ENCODE measurements at places on chromosomes 7 and 10.

- DNase-seq = no peak
Observed at GRCh38 chr10:4848356-4849041, 22.5 kb downstream of the AKR1E2 start.

DNA sequence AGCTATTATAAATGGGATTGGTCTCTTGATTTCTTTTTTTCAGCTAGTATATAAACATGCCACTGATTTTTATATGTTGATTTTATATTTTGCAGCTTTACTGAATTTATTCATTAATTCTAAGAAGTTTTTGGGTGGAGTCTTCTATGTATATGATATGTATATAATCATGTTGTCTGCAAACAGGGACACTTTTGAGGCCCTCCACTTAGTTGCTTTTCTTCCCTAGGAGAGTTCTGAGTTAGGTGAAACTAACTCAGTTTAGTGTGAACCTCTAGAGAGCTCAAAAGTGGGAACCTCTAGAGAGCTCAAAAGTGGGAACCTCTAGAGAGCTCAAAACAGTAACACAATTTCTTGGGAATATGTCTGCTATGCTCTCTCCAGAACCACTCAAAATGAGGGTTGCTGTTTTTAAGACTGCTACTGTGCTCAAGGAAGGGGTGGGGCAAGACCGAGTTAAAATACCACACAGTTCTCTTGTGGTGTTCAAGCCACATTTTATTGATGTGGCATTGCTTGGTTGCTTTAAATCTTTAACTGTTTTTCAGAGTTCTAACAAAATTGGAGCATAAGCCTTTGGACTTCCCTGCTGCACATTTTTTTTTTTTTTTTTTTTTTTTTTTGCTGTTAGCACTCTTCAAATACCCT is 13.2 kb downstream of the CCDC7 start:
- DNase-seq = no peak

DNA sequence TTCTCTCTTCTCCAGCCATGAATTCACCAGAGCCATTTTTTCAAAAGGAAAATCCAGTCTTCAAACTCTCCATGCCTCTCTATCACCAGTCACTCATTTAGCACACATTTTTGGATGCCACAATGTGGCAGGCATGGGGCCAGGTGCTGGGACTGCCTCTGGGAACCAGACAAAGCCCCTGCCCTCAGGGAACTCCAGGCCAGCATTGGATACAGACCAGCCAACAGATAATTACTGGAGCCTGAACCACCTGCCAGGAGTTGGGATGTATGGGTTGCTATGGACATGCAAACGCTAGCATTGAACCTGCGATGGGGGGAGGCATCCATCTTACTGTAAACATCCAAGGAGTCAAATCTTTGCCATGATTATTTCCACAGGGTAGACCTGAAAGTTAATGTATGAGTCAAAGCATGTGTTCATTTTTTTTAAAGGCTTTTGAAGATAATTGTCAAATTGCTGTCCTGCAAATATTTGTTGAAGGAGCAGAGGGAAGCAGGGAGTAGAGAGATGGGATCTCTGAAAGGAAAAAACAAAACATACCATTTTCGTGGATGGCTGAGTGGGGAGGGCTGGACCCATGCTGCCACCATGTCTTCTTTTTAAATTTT is 43.2 kb downstream of the SRRM3 start:
- no peak for DNase-seq

DNA sequence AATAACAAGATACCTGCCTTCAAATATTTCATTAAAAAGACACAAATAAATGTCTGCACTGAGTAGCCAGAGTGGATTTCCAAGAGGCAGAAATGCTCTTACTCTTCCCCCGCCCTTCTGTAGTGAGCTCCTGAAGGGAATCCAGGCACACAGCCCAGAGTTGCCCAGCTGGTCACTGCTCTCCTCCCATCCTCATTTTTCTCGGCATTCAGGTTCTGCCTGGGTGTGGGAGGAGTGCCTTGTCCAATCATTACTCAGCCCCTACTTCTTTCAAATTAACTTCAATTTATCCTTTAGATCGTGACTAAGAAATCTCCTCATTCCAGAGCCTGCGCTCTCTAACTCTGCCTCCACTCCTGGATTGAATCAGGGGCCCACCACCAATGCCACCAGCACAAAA is 12.2 kb downstream of the CCDC6 start:
- no peak for DNase-seq

DNA sequence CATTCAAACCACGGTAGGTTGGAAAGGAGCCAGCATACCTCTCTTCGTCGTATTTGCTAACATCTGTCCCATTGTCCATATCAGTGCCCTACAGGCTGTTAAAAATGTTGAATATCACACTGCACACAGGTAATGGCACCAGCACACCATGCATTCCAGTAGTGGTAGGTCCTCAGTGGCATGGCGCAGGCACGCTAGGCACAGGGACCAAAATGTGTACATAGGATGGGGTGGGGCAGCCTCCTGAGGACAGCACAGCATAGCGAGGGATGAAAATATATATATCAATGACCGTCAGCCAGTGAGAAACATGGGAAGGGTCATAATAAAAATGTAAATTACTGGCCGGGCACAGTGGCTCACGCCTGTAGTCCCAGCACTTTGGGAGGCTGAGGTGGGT is 99.9 kb upstream of the CTBP2 start:
- DNase-seq = no peak

GRCh38 chr7:93117327-93117726 is 452 bp downstream of the SAMD9 start:
- DNase-seq = peak; percentile 22

DNA sequence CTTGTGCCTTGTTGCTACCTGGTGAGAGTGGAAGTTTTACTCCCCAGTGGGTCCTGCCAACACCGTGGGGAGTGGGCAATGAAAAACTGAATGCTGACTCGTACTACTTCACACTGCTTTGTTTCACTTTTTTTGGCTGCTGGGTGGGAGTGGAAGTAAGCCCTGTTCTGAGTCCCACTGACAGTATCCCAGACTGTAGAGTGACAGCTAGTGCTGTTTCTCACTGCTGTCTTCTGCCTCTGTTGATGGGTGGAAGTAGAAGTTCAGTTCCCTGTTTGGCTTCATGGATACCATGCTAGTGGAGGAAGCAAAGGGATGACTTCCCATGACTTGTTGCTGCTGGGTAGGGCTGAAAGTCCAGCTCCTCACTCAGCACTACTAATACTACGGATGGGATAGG is 98.4 kb downstream of the STK31 start:
- no peak for DNase-seq

DNA sequence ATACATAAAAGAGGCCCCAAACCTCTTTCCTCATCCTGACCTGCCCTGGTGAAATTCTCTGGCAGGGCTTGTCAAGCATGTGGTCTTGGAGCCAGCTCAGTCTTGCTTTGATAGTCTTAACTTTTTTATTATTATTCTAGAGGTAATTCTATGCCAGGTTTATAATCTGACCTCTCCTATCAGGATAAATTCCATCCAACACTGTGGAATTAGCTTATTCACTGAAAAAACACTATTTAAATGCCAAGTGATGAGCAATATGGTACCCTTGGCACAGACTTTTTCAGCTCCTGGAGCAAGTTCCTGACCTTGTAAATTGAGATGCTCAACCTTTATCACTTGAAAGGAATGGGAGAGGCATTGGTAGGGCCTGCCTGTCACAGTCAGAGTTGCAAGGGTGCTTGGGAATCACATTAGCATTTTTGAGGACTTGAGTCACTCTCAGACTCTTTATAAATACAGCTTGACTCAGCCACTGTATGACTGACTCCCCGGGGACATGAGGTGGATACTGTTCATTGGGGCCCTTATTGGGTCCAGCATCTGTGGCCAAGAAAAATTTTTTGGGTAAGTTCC is at the start of gene CPA4:
Gene CPA4 (plus strand): TSS at position 480 of the 576 bp plus-strand sequence. CDS start 20 bp downstream, at position 500.
- no peak for DNase-seq

DNA sequence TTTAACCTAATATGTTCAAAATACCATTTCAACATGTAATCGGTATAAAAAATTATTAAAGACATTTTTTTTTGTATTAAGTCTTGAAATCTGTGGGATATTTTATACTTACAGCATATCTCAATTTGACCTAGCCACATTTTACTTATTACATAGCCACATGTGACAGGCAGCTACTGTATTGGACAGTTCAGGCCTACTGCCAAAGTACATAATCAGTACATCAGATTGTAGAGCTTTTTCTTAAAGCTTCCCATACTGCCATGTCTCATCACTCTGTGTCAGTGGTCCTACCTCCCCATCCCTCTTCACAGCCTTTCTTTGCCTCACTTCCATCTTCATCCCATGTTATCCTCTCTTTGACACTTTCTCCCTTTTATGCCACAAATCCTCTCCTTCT is 43.0 kb downstream of the LOXL4 start:
- DNase-seq = no peak

DNA sequence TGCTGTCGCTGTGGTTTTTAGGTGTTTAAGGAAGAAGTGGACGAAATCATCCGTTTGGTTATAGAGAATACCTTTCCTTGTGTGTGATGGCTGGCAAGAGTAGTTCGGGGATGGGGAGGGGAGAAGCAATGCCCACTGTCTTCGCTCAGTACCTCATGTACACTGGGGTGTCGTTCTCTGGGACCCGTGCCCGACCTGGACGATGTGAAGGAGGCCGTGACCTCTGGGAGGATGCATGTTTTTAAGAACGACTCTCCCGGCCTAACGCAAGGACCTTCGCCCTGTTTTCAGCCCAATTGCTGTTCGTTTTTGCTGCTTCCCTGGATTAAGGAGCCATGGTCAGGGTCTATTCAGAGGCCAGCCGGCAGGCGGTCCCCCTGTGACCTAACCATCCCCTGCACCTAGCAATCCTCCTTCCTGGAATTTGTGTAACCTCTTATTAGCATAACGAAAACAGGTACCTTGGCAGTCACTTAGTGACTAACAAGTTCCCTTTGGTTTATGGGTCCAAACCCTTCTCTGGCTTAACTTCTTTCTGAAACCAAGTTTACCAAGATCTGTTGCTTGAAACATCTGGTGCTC is 1.3 kb downstream of the NFE2L3 start:
- DNase-seq = no peak

GRCh38 chr10:66394342-66395063 is 531.3 kb upstream of the LRRTM3 start:
- no peak for DNase-seq

DNA sequence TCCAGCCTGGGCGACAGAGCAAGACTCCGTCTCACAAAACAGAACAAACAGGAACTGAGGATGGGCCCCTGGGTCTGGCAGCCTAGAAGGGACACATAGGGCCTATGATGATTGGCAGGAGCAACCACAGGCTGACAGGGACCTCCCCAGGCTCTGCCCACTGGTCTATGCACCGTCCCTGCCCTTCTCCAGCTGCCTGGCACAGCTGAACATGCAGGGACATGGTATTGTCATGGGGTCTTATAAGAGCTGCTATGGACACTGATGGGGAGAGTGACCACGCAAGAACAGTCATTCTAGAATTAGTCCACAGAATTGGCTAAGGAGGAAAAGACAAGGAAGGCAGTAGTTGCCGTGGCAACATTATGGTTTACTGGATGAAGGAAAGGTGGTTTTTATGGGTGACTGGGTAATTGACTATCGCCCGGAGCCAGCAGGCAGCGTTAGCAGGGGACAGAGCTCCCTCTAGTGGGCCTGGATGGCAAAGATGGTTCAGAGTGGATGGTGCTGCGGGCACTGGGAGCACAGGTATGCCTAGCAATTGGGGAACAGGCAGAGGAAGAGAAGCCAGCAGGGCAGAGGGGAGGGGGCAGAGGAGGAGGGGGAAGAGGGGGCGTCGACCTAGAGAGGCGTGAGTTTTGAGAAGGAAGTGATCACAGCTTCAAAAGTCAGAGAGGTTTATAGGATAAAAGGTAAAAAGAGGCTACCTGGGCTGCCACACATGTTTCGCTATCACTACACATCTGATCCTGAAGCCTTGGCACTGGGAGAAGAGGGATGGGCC is 7.8 kb upstream of the TRIM56 start:
- DNase-seq = peak; percentile 47

DNA sequence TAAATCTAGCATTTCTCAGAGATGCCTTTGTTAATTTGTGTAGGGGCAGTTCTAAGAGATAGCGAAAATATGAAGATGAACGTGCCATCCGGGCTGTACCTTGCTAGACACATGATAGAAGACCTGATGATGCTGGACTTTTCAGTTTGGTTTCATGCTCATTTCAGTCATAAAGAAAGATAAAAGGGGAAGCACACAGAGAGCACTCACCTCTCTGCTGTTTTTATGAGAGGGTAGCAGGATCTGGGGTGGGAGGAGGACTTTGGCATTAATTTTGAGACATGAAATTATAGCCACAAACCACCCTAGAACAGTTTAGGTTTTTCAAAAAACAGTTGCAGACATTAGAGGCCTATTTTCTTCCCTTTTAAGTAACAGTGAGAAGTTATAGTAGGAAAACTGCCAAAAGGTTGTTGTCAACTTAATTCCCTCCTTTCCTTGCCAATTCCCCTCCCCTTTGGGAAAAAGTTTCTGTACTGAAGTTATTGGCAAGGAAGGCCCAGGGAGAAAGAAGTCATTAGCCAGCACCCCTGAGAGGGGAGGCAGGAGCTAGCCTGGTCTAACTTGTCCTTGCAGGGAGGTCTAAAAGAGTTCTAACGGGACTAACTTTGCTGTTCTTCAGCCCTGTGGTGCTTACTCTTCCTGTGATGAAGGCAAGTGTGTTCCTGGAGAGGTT is 2.6 kb downstream of the ST7 start:
- DNase-seq = no peak

DNA sequence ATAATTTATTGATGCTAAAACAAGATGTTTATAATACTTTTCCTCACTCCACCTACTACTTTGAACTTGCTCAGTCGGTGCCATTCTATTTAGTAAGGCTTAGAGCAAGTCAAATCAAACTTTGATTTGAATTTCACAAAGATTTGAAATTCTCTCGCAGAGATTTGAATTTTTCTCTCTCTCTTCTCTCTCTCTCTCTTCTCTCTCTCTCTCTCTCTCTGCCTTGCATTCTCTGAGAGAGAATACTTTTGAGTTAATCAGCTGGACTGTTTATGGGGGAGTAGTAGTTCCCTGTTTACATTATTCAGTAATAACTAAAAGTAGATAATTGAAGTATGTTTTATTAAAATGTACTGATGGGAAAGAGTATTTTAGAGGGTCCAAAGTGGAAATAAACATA is 488.5 kb upstream of the ANKRD30A start:
- no peak for DNase-seq

- DNase-seq = peak; percentile 55
Observed at GRCh38 chr10:120744040-120744439, 107.1 kb upstream of the WDR11 start.

DNA sequence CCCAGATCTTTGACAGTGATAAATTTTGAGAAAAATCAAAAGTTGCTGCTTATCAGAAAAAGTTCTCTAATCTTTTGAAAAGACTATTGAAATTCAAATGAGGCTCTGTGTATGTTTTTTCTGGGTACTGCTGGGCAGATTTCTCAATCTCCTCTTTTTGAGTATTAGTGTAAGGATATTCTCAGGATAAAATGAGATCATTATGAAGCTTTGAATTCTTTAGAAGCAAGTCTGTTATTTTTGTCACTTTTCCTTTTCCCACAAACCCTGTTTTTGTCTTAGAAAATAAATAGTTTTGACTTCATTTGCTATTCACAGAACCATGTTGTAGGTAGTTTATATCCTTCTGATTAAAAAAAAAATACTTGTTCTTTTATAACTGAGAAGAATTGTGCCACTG is 7.9 kb downstream of the STAM start:
- no peak for DNase-seq
